ENCODE measurements at places on chromosomes 2 and 18.

DNA sequence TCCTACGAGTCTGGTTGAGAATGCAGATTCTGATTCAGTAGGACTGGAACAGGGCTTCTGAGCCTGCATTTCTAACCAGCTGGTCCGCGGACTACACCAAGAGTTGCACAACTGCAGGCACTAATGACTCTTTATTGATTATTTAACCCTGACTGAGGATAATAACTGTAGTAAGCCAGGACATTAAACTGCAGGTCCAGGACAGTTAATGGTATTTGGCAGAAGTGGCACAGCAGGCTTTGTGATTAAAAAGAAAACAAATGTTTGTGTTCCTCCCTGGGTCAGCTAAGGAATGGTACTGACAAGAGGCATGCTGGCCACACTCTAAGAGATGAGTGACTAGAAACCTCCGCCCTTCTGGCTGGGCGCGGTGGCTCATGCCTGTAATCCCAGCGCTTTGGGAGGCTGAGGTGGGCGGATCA, 59.4 kb downstream of the ALPK2 start:
- DNase-seq = no peak

DNA sequence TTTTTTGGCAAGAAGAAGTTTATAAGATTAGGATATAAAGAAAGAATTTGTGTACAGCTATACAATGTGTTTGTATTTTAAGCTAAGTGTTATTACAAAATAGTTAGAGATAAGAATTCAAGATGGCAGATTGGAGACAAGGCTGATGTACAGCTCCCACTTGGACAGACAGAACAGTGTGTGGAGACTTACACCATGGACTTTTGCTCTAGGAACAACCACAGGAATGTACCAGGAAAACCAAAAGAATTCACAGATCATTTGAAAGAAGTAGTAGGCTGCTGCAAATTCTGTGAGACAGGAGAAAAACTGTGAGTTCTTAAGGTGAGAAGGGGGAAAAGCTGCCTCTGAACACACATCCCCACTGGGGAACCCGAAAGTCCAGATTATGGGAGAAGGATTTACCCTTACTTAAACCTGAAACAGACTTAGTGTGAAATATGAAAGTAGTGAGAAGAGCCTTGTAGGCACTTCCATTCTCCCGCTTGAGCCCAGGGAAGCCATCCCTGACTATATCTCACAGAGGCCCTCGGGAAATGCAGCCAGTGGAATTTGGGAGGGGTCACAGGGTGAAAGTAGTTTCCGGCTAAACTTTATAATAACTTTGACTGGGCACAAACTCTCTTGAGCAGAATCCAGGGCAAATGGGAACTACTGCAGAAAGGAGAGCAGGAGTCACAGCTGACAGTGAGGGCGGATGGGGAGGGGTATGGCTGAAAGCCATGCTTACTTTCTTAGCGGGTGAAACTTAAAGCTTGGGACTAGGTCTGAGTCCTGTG, 11.6 kb upstream of the RPRD1A start:
- no peak for DNase-seq

- no peak for DNase-seq
Observed at GRCh38 chr2:224901121-224901676, 141.1 kb downstream of the DOCK10 start.

GRCh38 chr18:76803814-76804213, 18.5 kb upstream of the ZNF236 start:
- peak; percentile 85 for DNase-seq

DNA sequence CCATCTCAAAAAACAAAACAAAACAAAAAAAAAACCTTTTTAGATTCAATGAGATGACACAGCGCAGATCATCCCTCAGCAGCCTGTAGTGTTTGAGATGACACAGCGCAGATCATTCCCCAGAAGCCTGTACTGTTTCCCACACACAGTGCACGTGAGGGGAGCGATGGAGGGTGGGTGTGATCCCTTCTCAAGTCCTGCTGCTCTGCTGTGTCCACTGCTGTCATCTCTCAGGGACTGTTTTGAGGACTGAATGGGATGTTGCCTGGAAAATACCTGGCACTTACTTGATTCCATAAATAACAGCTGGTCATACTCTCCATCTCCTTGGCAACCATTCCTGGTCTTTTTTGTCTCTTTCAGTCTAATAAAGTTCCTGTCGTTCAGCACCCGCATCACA, 25.7 kb downstream of the TGOLN2 start:
- no peak for DNase-seq

- no peak for DNase-seq
Observed at GRCh38 chr2:226665306-226665831, 134.3 kb downstream of the IRS1 start.

DNA sequence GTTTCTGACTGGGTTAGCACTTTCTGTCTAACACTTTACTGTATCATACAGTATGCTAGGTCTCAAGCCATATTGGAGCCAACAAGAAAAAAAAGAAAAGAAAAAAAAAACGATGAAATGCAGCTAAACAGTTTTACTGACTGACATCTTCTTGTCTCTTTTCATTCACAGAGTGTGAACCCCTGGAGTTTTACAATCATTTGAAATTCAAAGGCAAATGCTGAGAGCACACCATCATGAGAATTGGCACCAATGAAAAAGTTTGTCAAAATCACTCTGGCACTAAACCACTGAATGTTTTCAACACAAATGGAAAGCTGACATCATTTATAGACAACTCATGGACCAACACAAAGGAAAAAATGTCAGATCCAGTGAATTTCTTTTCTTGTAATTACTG, 513.3 kb downstream of the LRRTM4 start:
- DNase-seq = no peak

DNA sequence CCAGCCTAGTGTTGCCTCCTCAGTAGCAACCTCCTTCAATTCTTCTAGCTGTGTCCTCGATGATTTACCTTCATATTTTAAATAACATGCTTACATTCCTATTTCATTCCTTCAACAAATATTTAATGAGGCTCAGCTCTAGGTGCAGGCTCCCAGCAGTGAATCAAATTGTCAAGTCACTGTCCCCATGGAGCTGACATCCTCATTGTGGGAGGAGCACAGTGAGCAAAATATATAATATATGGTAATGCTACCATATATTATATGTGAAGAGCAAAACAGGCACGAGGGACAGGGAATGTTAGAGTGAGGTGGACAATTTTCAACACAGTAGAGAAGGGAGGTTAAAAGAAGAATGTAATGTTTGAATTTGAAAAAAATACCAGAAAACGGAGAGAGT, 869.1 kb downstream of the SLC4A3 start:
- no peak for DNase-seq

DNA sequence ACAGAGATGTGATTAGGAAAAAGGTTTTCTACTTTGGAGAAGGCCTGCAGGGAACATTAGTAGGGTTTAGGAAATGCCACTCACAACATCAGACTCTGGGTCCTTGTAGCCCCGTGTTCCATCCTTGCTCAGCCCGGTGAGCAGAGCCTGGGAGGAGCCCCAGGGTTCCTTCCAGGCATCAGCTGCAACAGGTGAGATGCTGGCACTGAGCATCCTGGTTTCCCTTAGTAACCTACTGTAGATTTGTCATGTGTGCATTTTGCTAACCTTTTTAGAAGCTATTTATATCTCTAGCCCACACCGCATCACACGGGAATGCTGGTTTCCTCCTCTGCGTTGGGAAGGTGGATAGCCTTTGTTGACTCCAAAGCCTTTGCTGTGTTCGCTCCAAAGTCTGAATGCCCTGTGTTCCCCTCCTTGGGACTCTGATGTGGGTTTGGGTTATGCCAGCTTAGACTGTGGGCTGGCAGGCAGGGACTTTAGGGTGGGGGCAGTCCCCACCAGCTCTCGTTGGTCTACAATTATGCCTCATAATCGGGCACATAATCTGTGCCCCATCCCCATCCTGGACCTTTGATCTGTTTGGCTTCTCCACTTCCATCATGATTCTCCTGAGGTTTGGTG, 69.3 kb downstream of the TMEM247 start:
- DNase-seq = no peak

- no peak for DNase-seq
Observed at GRCh38 chr2:228669690-228670089, 488.2 kb upstream of the SPHKAP start.

DNA sequence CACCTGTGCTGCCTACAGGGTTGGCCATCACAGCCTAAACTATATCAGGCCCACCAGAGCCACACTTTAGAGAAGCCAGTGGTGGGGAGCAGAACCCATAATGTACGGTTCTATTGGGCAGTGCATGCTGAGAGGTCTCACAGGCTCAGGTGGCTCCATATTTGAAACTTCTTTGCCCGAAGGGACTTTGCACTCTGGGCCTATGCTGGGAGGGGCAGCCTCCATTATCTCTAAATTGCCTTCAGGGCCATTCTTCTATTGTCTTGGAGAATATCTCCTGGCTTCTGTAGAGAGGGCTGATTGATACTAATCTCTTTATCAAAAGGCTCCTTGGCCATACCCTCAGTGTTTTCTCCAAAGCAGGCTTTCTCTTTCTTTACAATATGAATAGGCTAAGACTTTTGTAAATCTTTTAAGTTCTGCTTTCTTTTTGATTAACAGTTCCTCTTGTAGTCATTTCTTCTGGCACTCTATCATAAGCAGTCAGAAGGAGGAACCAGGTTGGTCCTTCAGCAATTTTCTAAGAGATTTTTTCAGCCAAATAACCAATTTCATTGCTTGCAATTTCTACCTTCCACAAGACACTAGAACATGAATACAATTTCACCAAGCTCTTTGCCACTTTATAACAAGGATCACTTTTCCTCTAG, 44.5 kb downstream of the RPE start:
- no peak for DNase-seq
